ENCODE measurements at places on chromosomes 1 and 21.

DNA sequence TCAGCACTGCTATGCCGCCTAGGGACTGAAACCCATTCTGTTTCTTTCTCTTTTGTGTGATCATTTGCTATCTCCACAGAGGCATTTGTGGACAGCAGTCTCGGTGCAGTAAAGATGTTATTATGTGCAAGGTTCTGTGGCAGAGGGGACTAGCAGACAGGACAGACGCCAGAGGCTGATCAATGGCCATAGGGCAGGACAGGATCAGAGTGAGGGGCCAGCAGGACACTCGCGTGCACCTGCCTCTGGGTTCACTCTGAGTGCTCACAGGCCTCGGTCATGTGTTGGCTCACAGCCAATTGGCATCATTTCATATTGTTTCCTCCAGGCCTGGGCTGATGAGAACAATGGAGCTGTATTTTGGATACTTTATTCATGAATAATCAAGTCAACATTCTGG, 212.6 kb downstream of the TGFB2 start:
- DNase-seq, result no peak

GRCh38 chr1:12170263-12170671, 3.5 kb downstream of the TNFRSF1B start:
- no peak for DNase-seq

GRCh38 chr1:41641475-41641814, 157.0 kb upstream of the EDN2 start:
- no peak for DNase-seq

DNA sequence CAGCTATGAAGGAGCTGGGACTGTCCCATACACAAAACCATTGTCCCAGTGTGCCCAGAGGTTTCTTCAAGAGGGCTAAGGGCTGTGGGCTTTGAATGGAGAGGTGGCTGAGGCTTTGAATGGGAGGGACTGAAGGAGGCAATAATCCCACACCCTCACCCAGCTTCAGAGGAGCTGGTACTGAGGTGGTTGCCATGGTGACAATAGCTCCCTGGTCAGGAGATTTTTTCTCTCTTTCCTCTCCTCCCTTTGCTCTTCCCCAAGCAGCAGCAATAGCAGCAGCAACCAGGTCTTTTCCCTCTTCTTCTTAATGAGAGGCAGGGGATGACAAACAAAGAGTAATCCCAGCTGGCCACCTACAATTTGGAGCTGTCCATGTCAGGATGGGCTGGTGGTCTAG, 1.6 kb downstream of the HPCAL4 start:
- DNase-seq, result no peak

- no peak for DNase-seq
Measured at GRCh38 chr1:192382758-192383157, 66.0 kb downstream of the RGS21 start.

- no peak for DNase-seq
Measured at GRCh38 chr1:50108497-50109059, at the start of gene ELAVL4. Gene ELAVL4, plus strand, starts transcription at chr1:50108920. Its CDS starts 270 bp downstream, at chr1:50109190.

DNA sequence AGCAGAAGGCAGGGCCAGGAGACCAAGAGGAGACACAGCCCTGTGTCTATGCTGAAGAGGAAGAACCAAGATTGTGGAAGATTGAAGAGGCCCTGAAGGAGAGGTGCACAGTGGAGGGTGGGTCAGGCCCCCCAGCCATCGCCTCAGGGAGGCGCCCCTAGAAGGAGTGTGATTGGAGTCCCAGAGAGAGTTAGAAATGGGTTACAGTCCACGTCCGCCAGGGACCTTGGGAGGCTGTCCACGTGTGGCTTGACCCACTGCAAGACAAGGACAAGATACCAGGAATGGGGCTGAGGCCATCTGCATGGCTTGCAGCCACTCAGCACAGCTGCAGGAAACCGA, 375.1 kb downstream of the NPHP4 start:
- DNase-seq, result no peak

GRCh38 chr1:107689159-107689558, 275.8 kb downstream of the VAV3 start:
- DNase-seq, result no peak

- DNase-seq, result no peak
Measured at GRCh38 chr1:28579401-28579800, 12.7 kb upstream of the RAB42 start.

- DNase-seq, result no peak
Measured at GRCh38 chr1:173758110-173758509, 43.3 kb downstream of the KLHL20 start.

- peak; percentile 15 for DNase-seq
Measured at GRCh38 chr1:79235301-79236002, 228.9 kb upstream of the ADGRL4 start.

DNA sequence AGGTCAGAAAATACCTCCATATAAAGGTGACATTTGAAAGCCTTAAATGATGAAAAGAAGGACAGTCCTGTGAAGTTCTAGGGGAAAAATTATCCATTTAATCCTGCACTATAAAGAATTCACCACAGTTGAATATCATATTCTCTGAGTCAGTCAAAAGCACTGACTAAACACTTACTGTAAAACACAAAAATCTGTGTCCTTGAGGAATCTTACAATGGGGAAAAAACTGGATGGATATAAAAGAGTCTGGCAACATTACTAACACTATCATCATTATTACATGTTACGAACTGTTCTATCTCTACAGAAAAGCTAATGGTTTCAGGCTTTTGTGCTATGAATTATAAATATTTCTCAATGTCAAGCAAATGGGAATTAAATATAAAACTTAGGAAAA, 42.4 kb upstream of the HP1BP3 start:
- DNase-seq, result peak; percentile 13

DNA sequence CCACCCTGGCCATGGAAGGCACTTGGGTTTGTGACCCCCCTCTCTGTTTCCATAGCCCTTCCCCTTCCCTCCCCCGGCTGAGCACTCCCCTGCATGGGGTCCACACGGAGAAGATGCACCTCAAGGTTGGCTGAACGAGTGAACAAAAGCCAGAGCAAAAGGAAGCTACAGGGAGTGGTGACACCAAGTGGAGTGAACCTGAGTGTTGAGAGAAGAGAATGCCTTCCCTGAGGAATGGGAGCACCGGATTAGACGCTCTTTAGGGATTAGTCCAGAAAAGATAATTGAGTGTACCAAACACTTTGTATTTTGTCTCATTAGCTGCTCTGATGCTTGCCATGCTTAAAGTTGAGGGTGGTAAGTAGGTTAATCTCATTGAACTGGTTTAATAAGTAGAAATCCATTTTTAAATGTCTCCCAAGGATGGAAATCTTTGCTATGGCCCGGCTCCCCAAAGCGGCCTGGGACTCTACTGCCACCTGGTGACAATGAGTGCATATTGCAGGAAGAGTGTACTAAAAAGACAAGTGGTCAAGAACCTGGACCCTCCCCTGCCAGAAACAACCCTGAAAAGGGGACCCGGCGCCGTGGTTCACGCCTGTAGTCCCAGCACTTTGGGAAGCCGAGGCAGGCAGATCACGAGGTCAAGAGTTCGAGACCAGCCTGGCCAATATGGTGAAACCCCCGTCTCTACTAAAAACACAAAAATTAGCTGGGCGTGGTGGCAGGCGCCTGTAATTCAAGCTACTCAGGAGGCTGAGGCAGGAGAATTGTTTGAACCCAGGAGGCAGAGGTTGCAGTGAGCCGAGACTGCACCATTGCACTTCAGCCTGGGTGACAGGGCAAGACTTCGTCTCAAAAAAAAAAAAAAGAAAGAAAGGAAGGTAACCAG, 150.6 kb upstream of the ZC3H12A start:
- no peak for DNase-seq

GRCh38 chr1:111285879-111286278, 4.8 kb upstream of the CHIA start:
- no peak for DNase-seq

GRCh38 chr21:26005464-26005863, 165.1 kb downstream of the APP start:
- DNase-seq, result no peak

GRCh38 chr1:41383094-41383852, 22.0 kb downstream of the FOXO6 start:
- DNase-seq, result peak; percentile 60

DNA sequence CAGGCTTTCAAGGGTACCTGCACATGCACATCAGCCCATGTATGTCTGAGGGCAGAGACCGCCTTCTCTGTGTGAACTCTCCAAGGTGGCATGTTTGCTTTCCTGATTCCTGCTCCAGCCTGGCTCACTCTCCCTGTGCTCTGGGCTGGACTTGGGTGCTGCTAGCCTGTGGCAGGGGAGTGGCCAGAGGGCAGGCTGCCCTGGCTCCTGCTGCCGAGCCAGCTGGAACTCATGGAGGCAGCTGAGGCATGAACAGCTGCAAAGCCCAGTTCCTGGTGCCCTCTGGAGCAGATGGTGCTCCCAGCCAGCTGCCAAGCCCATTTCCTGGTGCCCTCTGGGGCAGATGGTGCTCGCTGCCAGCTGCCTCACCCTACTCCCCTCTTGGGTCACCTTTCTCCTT, 7.6 kb downstream of the UBL4B start:
- DNase-seq, result no peak

DNA sequence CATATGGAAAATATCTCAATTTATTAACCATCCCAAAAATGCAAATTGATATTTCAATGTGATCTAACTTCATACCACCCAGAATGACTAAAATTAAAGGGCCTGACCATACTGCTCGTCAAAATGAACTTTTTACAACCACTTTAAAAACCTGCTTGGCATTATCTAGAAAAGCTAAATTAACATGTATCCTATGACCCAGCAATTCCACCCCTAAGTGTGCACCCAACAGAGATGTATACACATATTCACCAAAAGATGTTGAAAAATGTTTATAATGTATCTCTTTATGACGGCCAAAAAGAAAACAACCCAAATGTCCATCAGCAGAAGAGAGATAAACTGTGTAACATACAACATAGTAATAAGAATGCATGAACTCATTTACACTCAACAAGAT, 1.6 kb upstream of the BCAR3 start:
- no peak for DNase-seq

GRCh38 chr1:5939271-5940170, 52.7 kb downstream of the NPHP4 start:
- no peak for DNase-seq

All from AG10803 (cell line).